Hematopoietic multipotent progenitor cell treated with erythropoietin and hydrocortisone succinate and interleukin-3 and kit ligand, for 17 days (in vitro differentiated cells): ENCODE measurements at places on chromosomes 7 and 10.
A peak's percentile ranks its signal among the peaks of the same experiment; 100 is the strongest.

GRCh38 chr7:30521532-30521931 is 16.9 kb upstream of the GGCT start:
- DNase-seq: no peak

DNA sequence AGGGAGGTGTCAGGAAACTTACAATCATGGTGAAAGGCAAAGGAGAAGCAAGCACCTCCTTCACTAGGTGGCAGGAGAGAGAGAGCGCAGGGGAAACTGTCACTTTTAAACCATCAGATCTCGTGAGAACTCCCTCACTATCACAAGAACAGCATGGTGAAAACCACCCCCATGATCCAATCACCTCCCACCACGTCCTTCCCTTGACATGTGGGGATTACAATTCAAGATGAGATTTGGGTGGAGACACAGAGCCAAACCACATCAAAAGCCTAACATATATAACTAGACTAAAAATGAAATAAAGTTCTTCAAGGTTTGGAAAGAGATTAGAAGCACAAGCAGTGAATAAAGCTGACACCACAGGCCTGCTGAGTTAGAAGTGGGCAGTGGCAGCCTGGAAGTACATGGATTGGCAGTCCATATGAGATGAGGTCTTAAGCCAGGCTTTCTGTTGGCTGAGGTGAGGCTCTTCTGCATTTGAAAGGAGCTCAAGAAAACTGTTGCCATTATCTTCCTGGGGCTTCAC is 96.4 kb upstream of the MDFIC start:
- DNase-seq: no peak

GRCh38 chr10:43981232-43981631 is 332.6 kb upstream of the ZNF32 start:
- peak; percentile 21 for DNase-seq

DNA sequence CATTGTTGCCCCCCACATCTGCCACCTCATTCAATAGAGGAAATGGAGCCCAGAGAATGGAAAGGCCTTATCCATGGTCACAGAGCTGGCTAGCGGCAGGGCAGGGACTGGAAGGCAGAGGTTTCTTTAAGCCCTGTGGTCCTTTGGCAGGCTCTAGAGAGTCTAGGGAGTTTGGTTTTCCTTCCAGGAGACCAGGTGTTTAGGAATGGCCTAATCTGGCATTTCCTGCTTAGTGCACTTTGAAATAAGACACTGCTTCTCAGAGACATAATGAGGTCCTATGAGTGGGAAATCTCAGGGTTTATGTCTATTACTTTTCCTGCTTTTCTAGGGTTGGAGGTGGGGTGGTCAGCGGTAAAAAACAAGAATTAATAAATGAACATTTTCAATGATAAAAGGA is 6.1 kb downstream of the MARVELD1 start:
- DNase-seq: no peak

GRCh38 chr10:118115701-118116100 is 69.0 kb upstream of the RAB11FIP2 start:
- no peak for DNase-seq

- no peak for DNase-seq
These were observed 441.2 kb downstream of the PLXDC2 start for GRCh38 chr10:20257422-20257821.

- DNase-seq: no peak
These were observed 45.8 kb upstream of the GLCCI1 start for GRCh38 chr7:7922684-7923385.

DNA sequence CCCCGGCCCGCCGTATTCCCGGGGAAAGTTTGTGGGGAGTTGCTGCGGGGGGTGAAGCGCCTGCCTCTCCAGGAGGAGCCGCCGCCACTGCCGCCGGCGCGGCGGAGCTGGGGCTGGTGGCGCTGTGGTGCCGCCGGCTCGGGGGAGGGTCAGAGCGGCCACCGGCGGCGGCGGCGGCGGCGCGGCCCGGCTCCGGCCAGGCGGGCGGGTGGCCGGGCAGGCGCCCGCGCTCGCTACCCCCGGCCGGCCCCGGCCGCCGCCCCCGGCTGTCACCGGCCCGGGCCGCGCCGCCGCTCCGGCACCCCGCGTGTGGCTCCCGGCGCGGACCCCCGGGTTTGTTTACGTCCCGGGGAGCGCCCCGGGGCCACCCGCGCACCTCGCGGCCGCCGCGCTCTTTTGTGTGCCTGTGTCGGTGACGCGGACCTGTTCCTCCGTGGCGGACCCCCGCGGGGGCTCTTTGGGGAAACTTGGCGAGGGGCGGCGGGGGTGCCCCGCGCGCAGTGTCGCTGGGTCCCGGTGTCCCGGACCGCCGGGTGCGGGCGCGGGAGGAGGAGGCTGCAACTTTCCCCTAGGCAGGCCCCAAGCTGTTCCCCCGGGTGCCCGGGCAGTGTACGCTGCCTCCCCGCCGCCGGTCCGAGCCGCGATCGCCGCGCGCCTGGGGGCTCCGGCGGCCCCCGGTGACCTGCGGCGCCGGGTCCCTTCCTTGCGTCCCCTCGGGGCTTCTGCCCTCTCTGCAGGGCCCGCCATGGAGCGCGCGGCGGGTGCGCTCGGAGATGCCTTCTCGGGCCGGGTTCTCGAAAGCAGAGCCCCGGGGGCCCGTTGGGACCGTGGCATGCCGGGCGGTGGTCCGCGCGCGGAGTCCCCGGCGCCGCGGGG is 593 bp upstream of the CUX1 start:
- DNase-seq: peak; percentile 23

- no peak for DNase-seq
These were observed 42.9 kb downstream of the TAX1BP1 start for GRCh38 chr7:27782849-27783248.

DNA sequence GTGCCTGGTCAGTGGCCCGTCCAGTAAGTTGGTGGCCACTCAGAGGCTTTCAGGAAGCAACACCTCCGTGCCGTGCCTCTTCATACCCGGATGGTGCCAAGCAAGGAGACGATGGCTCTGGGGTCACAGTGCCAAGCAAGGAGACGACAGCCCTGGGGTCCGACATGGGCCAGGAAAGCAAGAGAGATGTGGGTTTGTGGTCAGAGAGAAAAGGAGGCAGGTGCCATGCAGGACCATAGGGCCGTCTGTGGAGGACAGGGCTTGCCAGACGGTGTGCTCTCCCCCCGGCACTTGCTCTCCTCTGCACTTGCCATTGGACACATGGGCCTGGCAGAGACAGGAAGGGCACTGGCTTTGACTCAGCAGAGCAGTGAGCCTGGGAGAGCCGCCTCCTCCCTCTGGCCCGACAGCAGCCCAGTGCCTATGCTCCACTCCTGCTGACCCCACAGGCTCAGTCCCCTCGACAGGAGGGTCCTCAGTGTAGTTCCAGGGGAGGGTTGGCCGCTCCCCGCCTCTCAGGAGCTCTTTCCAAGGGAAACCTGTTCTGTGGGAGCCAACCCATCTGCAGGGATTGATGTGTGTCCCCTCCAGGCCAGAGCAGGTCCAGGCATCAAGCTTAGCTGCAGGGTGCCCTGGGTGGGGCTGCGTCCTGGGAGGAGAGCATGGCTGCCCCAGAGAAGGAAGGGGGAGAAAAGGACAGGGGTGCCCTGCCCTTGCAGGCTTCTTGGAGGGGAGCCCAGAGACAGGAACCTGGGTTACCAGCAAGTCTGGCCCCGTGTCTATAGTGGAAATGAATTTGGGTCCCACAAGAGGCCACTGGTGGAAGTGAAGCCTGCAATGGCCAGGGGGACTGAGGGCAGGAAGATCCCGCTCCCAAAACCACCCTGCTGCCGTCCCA is 7.6 kb upstream of the CALML5 start:
- DNase-seq: no peak
